Forelimb muscle (tissue), 1 donor: ENCODE measurements at places on chromosomes 11 and 22. TPM values are rescaled to one million over a fixed set of nuclear protein-coding genes. Genes with fewer than 3 reads are reported as not detected.

GRCh38 chr11:106216281-106216680 lies 138.8 kb downstream of the AASDHPPT start:
- DNase-seq: no peak

- DNase-seq: no peak
These were observed 306.3 kb downstream of the CNTN5 start for GRCh38 chr11:99327066-99327465.

DNA sequence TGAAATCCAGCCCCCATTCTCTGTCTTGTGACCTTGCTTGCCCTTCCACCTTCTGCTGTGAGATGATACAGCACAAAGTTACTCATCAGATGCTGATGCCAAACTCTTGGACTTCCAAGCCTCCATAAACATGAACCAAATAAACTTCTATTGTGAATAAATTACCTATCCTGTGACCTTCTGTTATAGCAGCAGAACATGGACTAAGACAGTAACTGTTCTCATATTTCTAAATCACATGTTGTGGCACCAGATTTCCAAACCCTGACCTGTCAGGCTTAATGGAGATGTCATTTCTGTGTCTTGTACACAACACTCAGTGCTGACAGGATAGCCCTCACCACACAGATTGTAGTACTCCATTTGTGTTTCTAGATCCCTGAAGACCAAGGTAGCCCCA lies 6.0 kb downstream of the SLC22A25 start:
- DNase-seq: no peak

GRCh38 chr11:34840736-34841386 lies 75.3 kb downstream of the APIP start:
- no peak for DNase-seq

DNA sequence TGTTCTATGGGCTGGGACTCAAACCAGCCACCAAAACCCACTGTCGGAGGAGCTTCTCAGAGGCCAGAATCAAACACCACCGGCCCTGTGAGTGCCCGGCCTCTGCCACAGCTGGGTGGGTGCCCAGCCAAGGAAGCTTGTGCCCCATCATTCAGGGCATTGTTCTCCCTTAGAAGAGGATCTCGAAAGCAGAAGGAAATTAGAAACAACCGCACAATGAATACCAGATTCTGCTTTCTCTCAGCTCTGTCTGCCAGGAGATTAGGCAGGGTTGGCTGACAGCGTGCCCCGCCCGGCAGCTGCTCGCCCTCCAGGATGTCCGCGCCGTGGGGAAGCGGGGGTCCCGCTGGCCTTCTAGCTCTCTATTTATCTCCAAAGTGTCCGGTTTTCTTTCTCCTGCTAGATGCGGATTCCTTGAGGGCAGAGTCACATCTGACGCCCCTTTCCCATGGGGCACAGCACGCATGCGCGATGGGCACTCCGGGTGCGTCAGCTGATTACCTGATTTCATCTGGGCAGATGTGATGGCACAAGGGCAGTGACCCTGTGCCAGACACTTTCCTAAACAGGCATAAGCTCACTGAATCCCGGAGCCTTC lies 25.5 kb downstream of the SCGB1A1 start:
- peak; percentile 46 for DNase-seq

DNA sequence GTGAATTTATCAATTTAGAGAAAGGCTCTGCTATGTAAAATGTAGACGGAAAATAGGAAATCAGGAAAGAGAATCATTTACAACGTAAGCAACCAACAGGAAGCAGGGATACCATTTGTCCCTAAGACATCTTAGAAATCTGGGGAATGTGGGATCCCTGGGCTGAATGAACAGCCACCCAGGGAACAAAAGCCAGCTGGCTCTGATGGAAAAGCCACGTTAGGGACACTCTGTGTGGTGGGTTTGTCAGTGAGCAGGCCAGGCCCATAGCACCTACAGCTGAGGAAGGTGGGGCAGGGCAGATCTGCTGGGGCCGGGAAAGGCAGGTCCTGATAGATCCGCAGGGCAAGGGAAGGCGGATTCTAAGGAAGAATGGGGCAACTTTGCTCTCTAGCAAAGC lies 87.1 kb upstream of the CSNK2A3 start:
- no peak for DNase-seq

DNA sequence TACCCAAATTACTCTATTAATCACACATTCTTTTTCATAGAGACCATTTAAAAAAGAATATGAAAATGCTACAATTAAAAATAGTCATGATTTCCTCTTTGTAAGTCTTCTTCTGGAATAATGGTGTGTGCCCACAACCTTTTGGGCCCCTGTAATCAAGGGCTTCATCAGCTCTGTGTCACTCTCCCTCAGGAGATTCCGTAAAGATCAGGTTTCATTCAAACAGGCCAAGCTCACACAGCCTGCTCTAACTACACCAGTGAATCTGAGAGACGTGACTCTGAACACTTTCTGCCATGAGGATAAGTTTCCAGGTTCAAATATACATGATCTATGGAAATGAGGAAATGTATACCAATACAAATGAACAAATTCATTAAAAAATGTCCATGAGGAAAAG lies 9.5 kb downstream of the DRICH1 start:
- DNase-seq: no peak

The INS gene
- not detected for polyA plus RNA-seq

The GAB4 gene
- not detected for polyA plus RNA-seq

The OR2AG1 gene
- 0.04 TPM for polyA plus RNA-seq

The SYT9 gene
- polyA plus RNA-seq: 0.46 TPM
